ENCODE measurements at places on chromosomes 2 and 18.

- DNase-seq = no peak
Observed at GRCh38 chr2:167253025-167253424, 364.7 kb downstream of the XIRP2 start.

- DNase-seq = no peak
Observed at GRCh38 chr2:62222674-62223073, 26.8 kb downstream of the B3GNT2 start.

DNA sequence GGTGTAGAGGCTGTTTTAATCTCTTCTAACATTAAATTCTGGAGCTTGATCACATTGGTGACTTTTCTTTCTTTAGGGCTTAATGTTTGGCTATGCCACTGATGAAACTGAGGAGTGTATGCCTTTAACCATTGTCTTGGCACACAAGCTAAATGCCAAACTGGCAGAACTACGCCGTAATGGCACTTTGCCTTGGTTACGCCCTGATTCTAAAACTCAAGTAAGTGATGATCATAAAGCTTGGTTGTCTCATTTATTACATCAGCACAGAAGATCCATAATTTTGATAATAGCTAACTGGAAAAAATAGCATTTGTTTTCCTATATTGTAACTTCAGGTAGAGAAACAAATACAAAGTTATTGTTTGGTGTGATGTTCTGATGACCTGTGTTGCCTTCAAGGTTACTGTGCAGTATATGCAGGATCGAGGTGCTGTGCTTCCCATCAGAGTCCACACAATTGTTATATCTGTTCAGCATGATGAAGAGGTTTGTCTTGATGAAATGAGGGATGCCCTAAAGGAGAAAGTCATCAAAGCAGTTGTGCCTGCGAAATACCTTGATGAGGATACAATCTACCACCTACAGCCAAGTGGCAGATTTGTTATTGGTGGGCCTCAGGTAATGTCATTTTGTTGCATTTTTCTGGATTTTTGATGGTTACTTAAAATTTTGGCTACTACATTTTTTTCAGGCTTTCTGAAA lies 2.9 kb downstream of the MAT2A start:
- no peak for DNase-seq

DNA sequence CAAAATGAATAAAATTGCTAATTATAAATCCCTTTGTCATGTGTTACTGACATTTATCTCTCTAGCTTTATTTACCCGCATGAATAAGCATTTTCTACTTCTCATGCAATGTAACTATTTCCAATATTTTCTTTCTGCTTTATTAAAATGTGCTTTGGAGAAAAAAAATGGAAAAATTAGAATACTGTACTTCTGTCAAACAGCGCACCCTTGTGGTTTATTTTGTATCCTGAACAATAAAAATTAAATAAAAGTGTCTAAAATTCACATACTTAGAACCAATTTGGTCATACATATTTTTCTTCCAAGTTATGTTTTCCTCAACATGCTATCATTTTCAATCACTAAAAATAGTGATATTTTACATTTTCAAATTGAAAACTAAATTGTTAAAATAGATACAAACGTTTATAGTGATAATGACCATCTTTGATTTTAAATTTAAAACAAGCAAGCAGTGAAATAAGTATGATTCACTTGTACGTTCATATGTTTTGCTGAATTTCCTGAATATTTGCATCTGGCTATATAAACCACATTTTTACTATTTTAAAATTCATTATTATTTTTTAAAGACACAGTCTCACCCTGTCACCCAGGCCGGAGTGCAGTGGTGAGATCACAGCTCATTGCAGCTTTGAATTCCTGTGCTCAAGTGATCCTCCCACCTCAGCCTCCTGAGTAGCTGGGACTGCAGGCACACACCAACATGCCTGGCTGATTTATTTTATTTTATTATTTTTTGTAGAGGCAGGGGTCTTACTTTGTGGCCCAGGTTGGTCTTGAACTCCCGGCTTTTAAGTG lies 95.9 kb upstream of the GRB14 start:
- DNase-seq = no peak

DNA sequence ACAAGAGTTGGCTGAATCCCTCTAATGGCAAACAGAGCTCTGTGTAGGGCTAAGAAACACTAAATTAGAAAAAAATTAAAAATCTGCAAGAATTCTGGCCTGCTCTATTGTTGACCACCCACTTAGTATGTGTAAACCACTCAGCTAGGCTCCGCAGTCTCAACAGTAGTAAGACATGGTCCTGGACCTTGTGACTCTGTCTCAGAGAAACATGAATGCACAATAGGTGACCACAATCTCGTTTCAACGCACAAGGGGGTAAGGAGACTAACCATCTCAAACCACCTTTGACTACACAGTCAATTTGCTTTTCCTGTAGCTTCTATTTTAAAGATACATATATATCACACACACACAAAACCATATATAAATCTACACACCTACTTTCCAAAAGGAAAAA lies 16.5 kb downstream of the SEPTIN10 start:
- DNase-seq = no peak

- DNase-seq = no peak
Observed at GRCh38 chr18:8899000-8899399, 193.6 kb downstream of the MTCL1 start.

- DNase-seq = no peak
Observed at GRCh38 chr2:20928617-20929016, 105.7 kb upstream of the LDAH start.

Data from C1 segment of cervical spinal cord (tissue), 14 donors.